ENCODE measurements at places on chromosomes 2 and 18. TPM values are rescaled to one million over a fixed set of nuclear protein-coding genes. Genes with fewer than 3 reads are reported as not detected.

GRCh38 chr18:79275992-79276391 lies 119.7 kb upstream of the NFATC1 start:
- no peak for DNase-seq

- DNase-seq, result no peak
Observed at GRCh38 chr2:239809391-239809790, 215.8 kb downstream of the NDUFA10 start.

GRCh38 chr18:46213295-46213694 lies 109.1 kb downstream of the HAUS1 start:
- DNase-seq, result no peak

The PROC gene
- 3.6 TPM for polyA plus RNA-seq

The NLRC4 gene
- 1.1 TPM for polyA plus RNA-seq

- DNase-seq, result no peak
Observed at GRCh38 chr2:230695551-230695950, 17.1 kb upstream of the CAB39 start.

The EVA1A gene
- 16.0 TPM for polyA plus RNA-seq

DNA sequence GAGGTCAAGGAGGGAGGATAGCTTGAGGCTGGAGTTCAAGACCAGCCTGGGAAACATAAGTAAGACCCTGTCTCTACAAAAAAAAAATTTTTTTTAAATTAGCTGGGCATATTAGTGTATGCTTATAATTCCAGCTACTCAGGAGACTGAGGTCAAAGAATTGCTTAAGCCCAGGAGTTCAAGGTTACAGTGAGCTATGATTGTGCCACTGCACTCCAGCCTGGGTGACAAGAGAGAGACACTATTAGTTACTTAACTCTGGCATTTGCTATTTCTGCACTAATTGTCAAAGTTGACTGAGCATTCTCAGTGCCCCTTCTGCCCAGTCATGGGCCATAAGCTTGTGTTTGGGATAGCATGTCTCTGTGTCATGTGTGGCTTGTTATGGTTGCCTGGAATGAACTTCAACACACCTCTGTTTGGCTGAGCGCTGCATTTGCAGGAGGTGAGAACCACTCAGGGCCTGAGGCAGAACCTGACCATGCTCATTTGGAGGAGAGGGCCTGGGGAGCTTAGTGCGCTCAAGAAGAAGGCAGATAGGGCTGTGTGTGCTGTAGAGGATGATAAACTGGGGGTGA lies 77.7 kb downstream of the SH3RF3 start:
- DNase-seq, result no peak

DNA sequence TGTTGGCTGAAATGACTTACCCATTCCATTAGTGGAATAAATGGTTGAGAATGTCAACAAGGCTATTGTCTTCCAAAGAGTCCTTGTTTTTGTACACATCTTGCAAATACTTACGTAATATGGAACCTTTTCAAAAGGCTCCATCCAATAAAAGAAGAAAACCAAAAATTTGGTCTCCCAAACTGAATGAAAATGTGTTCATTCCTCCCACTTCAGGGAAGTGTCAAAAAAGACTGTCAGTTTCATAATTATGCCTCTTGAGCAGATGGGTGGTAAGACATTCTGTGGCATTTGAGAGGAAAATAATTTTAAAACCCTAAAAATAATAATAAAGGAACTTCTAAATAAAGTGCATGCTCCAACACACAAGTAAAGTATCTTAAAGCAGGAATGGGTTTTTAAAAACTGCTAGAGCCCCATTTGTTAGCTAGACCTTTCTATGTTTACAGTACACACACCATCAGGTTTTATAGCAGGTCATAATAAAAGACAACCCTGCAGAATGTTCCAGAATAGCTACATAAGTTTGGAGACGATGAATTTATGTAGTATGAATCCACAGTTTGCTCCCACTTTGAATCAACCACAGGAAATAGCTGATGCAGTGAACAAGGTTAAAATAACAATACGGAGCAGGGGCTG lies 843.7 kb downstream of the LRRTM4 start:
- DNase-seq, result no peak

The TTC31 gene
- 35.3 TPM for polyA plus RNA-seq

The CRYGC gene
- polyA plus RNA-seq, result not detected

GRCh38 chr2:172572981-172573380 lies 17.1 kb downstream of the PDK1 start:
- no peak for DNase-seq

GRCh38 chr2:171735991-171736710 lies 48.9 kb downstream of the DYNC1I2 start:
- no peak for DNase-seq

DNA sequence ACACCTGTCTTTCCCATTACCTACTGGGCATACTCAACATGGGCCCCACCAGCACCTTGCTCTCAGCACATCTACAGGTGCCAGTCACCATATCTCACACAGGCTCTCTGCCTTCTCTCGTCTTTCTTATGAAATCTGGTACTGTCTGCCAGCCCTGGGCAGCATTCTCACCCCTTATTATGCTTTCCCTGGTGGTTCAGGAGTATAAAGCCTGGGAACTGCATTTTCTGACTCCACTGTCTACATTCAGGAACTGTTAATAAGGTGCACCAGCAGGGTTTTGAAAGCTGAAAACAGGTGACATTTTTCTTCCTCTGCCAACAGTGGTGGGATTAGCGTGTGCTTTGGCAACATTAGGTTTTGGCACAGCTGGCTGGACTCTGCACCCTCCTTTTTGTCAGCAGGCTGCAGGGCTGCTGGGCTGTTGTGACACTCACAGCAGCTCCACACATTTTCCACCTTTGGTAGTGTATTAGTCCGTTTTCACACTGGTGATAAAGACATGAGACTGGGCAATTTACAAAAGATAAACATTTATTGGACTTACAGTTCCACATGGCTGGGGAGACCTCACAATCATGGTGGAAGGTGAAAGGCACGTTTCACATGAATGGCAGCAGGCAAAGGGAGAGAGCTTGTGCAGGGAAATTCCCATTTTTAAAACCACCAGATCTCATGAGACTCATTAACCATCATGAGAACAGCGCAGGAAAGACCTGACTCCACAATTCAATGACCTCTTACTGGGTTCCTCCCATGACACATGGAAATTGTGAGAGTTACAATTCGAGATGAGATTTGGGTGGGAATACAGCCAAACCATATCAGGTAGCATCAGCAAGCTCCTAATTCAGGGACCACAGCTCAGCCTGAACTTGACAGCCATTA lies 343.1 kb upstream of the LYPD1 start:
- no peak for DNase-seq

- DNase-seq, result no peak
Observed at GRCh38 chr2:106177581-106177980, 16.5 kb downstream of the UXS1 start.

DNA sequence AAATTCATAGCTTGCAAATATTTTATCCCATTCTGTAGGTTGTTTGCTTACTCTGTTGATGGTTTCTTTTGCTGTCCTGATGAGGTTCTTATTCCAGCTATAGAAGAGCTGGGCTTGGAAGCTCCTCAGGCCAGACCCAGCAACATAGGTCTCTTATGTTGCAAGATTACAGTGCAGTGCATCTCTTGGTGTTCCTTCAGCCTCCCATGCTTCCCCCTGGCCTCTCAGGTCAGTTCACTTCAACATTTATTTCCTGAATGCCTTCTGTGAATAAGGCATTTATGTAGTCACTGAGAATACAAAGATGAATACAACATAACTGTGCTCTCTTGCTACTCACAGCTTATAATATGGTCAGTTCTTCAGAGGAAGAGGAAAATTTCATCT lies 179.0 kb upstream of the SLC39A10 start:
- DNase-seq, result no peak

The SPC25 gene
- 16.1 TPM for polyA plus RNA-seq

DNA sequence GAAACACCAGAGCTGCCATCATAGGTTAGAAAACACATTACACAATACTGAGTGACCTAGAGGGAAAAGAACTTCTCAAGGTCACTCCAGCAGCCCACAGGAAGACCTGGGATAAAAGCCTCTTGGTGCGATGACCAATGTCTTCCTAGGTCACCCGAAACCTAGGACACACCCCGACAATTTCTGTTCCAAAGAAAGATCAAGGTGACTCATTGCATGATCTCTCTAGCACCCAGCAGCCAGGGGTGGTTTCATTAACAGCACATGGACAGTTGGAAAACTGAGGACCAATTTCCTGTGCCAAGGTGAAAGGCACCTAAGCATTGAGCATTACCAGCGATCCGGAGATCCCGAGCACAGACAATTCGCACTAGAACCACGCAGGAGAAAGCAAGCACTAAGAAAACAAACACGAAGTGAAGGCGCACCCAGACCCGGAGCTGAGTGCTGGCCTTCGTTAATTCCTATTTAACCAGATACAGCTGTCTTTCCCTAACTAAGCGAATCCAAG lies 1.5 kb downstream of the CACNB4 start:
- peak; percentile 19 for DNase-seq

DNA sequence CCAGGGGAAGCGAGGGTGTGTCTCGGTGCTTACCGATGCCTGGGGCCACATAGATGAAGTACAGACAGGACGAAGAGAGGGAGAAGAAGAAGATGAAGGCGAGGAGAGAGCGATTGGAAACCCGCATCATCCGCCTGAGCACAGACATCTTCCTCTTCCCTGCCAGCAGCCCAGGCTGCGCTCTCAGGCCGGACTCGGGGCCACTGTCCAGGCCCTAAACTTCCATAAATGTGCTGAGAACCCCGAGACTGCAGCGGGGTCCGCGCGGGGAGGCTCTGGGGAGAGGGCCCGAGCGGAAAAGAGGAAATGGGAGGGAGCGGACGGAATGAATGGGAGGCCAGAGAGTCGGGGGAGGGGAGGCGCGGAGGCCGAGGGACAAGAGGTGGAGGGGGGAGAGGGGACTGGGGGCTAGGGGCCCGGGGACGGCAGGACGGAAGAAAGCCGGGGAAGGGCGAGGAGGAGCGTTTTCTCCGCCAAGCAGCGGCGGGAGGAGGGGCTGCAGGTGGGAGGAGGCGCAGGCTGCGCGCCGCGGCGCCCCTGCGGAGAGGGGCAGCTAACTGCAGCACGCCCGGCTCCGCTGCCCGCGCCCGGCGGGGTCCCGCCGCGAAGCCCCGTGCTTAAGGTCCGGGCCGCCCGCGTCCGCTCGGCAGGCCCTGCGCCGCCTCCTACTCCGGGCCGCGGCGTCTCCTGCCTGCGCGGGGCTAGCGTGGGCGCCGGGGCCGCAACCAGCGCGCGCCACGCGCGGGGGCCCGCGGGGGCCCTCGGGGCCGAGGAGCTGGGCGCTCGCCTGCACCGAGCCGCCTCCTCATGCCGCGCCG lies at the start of gene B4GALT6:
B4GALT6 (minus strand) TSS at position 303 of the 818 bp plus-strand sequence; CDS start at position 148, 155 bp downstream.
- DNase-seq, result no peak

The HMSD gene
- polyA plus RNA-seq, result 1.1 TPM

GRCh38 chr2:167258712-167259111 lies 370.4 kb downstream of the XIRP2 start:
- no peak for DNase-seq

DNA sequence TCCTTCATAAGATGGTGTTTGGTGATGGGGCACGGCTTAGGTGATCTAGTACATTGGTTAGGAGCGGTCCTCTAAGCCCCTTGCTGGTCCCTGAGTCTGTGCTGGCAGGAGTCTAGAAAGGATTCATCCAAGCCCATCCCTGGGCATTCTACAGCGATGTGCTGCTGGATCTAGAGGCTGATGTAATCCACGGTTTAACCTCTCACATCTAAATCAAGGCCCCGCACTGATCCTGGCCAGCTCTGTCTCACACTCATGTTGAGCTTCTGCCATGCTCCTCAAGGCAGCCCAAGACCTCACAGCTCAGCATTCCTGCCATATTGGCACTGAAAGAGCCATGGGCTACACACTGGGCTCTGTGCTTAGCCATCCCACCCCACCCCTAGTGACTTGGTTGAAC lies 664.8 kb downstream of the STK39 start:
- DNase-seq, result no peak

DNA sequence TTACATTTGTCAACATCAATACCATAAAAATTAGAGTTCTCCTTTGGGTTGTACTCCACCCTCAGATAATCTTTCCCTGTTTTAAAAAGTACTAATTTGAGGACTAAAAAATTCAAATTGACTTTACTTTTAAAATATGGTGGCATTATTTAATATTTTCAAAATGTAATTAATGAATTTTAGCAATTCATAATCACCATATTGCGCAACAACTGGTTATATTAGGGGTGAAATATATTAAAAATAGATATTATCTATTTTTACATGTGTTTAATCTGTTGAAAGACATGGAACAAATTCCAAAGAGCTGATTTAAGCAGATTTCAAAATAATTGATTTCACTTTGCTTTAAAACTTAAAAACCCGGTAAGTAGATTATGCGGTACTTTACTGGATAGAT lies 236.6 kb upstream of the NOL4 start:
- DNase-seq, result no peak

DNA sequence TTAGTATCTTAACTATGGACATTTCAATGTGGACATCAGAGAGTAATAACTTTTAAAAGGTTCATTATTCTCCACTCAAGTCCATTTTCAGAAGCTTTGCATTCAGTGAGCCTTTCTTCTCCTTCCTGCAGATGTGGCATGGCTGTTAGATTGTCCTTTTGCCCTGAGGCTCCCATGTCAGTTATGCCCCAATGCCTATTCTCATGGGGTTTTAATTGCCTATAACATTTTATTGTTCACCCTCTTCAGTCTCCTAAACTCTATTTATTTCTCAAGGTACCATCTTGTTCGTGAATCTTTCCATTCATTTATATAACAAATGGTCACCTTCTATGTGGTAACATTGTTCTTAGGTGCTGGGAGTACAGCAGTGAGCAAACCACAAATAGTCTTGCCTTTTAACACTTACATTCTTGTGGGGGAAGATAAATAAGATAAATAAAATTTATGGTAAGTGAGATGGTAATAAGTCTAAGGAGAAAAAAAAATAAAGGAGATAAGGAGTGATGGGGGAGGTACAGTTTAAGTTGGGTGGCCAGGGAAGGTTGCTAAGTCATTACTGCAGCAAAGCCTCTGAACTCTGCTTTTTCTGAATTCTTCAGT lies 277.9 kb upstream of the SIX3 start:
- no peak for DNase-seq

The ASXL3 gene
- polyA plus RNA-seq, result 6.7 TPM

GRCh38 chr2:109512076-109512475 lies 101.7 kb downstream of the SEPTIN10 start:
- DNase-seq, result no peak

- no peak for DNase-seq
Observed at GRCh38 chr2:98806236-98806697, 75.3 kb upstream of the MGAT4A start.

The INO80B gene
- 33.3 TPM for polyA plus RNA-seq

The UGT1A8 gene
- polyA plus RNA-seq, result not detected
